Right kidney (tissue), 9 donors: ENCODE measurements at places on chromosomes 5 and 9.

GRCh38 chr5:127723571-127723970 is 20.4 kb downstream of the CCDC192 start:
- no peak for DNase-seq

GRCh38 chr5:143812085-143812705 is at the start of gene HMHB1:
HMHB1 (plus strand) TSS chr5:143812161.
- DNase-seq: no peak

- DNase-seq: no peak
Measured at GRCh38 chr9:99213197-99213596, 8.5 kb downstream of the ALG2 start.

DNA sequence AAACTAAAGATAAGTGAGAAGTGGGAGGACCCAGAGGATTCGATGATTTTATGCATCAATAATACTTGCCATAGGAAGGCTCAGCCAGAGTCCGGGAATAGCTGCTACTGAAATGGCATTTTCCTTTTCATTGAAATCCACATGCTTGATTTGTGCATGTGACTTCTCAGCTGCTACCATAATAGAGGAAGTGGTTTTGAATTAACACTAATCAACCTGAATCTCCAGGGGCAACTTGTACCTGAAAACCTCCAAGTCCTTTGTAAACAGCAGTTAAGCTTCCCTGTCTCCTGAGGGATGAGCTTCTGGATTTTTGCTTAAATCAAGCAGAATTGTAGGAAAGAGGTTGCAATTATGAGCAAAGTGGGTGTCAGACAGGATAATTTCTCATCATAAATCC is 124.9 kb downstream of the PPP2R2B start:
- no peak for DNase-seq

DNA sequence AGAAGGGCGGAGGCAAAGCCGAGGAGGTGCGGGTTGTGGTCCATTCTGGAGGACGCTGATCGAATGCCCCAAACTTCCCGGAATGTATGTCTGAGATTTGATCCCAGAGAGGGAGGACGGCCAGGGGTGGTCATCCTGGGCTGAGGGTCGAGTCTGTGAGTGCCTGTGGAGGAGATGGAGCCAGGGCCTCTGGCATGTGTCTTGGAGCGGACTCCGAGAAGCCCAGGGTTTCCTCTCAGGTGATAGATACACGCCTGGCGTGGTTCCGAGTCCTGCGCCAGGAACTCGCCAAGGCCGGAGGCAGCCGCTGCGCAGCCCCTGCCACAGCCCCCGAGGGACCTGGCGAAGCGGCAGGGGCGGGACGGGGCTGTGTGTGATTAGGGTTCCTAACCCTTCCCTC is 363 bp downstream of the ZNF454 start:
- peak; percentile 91 for DNase-seq

- DNase-seq: no peak
Measured at GRCh38 chr9:109118808-109119438, 824 bp downstream of the TMEM245 start.

DNA sequence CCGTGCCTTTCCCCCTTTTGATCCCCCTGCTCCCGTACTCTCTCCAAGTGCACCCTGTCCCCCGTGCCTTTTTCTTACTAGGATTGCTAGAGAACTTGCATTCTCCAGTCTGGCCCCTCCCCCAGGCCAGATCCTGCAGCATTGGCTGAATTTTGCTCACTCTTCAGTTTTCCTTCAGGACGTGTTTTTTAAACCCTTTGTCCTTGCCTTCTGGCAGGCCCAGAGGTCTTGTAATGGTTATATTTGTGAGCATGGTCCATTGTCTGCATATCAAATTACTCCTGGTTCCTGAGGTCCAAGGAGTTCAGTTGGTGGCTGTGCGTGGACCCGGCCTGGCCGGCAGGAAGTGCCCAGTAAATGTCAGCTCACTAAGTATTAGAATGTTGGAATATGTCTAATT is 606 bp downstream of the TBC1D13 start:
- no peak for DNase-seq

DNA sequence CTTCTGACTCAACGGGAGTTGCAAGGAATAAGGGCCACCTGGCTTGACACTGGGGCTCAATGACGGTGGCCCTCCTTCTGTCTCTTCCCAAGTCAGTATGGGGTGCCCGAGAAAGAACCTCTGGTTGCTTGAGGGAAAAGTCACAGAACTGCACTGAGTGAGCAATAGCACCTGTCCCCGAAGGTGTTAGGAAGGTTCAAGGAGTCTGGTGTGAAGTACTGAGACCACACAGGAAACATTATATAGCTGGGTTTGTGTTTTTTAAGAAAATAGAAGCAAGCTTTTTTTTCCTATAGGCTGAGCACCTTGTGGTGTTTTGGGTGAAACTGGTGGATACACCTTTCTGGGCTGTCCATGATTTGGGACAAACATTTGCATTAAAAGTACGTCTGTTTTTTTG is 62.9 kb downstream of the SPIN1 start:
- no peak for DNase-seq

DNA sequence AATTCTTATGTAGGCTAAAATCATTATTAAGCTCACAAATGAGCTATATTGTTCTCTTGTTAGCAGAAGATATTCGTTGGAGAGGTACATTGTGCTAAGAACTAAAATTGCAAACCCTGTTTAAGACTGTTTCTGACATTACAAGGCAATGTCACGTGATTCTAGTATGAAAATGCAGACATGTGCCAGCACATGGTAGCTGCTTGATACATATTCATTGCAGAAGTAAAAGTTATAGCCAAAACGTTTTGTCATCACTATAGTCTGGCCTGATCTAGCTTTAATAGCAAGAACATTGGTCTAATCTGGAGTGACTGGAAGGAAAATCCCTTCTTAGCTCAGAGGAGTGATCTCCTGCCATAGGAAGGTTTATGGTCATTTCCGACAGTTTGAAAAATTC is 144.7 kb downstream of the CFAP90 start:
- DNase-seq: no peak

DNA sequence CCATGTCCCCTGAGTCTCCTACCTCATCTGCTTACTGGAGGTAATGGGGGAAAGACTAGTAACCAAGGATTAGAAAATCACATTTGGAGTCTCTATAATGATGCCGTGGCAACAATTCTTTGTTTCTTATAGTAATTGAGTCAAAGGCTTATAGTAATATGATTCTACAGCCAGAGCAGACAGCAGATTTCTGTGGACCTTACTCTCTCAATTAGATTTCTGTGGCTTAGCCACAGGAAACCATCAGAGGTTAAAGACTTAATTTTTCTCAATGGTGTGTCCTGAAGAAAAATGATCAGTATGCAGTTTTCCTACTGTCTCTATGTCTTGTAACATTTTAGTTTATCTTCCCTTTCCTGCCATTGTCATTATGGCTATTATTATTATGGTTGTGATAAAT is 59.3 kb upstream of the CD180 start:
- no peak for DNase-seq

- no peak for DNase-seq
Measured at GRCh38 chr5:78765756-78766411, 117.3 kb upstream of the LHFPL2 start.

GRCh38 chr5:36692791-36693763 is 86.7 kb downstream of the SLC1A3 start:
- peak; percentile 81 for DNase-seq

GRCh38 chr9:111068771-111069170 is 30.5 kb upstream of the LPAR1 start:
- DNase-seq: no peak

DNA sequence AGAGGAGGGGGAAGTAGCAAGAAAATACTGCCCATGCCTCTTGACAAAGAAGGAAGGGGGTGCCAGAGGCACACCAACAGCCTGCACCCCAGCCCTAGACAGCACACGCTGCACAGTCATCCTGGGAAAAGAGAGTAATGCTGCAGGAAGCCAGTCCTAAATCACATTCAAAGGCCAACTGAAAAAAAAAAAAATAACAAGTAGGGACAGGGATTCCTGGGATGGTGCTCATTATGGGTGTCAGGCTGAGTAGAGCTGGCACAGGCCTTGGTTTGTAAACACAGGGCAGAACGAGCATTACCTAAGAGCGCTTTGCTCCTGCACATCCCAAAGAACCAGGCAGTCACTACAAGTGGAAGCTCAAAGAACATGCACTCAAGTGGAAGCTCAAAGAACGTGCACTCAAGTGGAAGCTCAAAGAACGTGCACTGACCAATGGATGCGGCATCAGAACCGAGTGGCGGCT is 7.8 kb downstream of the RAPGEF1 start:
- no peak for DNase-seq

- no peak for DNase-seq
Measured at GRCh38 chr5:127685662-127686061, 17.5 kb upstream of the CCDC192 start.

DNA sequence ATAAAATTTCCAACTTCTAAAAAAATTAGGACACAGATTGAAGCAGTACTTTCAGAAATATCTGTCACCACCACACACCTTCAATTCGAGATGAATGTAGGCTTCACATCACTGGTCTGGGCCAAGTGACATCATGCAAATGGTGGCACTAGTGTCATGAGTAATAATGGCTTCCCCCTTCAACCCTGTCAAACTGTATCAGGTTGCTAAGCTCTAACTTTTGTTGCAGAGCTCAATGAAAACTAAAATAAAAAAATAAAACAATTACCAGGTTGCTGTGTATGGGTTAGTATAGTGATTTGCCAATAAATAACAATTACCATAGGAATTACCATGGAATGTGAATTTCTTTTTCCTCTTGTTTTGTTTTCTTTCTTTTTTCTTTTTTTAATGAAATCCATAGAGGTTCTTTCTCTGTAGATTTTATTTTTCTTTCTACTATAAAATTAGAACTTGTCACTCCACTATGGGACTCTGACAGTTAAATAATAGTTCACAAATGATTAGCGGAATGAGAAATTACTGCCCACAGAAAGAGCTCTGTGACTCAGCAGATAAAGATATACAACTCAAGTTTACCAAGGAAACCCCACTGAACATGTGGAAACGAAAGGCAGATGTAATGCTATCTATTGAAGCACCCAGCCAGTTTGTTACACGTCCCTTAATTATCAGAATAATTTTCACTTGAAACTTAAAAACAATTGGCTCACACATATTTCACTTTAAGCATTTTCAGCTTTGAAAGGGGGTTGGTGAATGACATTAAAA is 783.8 kb upstream of the WWC1 start:
- DNase-seq: no peak

DNA sequence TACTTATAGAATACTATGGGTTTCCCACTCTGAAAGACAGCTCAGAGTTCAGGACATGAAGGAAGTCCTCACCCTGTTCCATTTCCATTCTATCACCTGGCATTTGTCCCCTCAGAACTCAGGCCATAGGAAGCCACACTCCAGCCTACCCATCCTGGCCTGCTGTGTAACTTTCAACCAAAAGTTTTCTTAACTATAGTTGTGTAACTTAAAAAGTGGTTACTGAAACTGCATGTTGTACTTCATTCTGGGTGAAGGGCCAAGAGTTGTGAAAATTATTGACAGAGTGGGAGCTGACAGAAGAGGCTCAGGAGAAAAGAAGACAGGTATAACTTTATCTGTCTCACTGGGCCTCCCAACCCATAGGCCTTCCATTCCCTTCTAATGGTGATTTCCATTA is 212.5 kb downstream of the RAB3C start:
- DNase-seq: no peak

DNA sequence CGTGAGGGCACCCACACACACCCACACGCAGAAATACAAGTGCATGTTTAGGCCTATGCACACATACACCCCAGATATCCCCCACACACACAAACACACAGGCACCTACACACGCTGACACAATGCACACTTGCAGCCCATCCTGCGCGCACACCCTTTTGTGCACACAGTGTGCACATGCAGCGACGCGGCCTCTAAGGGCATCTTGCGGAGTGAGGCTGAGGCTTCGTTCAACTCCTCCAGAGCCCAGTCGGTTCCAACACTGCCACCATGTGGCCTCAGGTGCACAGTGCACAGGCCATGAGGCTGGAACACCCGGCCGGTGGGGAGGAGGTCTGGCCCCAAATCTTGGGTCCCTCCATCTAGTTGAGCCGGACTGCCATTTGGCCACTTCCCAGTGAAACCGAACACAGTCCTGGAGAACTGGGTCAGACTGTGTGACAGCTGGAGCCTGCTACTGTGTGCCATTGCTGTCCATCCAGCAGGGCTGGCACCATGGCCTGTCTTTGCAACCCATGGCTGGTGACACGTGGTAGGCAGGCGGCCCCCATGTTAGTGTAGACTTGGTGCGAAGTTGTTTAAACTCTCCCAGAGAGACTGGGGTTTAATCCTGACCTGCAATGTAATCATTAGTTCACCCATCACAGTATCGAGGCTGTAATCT is 97.7 kb upstream of the MVB12B start:
- peak; percentile 69 for DNase-seq

DNA sequence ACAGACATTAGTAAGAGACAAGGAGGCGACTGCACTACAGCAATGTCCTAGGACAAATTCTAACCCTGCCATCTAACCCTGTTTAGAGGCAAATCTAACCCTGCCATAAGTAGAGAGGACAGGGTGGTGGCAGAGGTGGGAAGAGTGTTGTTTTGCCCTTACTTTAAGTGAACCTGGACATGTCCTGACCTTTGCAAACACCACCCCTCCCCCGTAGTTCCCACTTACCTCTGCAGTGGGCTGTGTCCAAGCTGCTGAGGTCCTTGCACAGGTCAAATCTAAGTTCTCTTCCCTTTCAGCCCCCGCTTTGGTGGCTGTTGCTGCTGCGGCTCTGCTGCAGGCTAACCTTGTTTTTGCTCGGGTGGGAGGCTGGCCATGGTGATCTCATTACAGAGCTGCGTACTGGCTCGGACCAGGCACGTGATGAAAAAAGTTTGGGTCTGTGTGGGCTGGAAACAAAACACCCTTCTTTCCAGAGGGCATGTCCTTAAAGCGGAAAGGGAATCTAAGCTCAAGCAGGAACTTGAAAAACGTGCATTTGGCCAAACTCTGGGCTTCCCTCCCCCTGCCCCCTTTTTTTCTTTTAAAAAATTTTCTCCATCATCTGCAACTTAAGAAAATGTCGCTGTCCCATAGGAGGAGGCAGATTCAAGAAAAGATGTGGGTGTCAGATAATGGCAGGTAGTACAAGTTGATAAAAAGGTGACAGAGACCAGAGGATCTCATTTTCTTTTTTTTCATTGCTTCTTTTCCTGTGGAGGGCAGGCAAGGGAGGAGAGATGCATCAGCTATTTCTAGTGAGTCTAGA is at the start of gene FAXDC2:
TSS of gene FAXDC2 (minus strand) at position 349 of the 808 bp plus-strand sequence. CDS start 12,425 bp downstream, outside the sequence.
- peak; percentile 80 for DNase-seq

DNA sequence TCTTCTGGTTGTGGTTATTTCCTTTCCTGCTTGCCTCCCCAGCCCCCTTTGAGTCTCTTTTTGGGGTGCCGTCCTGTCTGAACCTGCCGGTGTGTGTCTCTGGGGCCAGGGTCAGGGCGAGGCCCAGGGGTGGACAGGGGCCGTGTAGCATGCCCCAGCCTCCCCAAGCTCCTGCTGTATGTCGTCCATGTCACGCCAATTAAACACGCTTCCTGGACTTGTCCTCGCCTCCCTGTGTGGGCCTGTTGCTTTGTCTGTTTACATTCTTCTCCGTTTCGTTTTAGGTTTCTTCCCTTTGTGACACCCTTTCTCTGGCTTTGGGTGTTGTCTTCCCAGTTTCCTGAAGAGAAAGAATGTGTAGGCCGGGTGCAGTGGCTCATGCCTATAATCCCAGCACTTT is 28.5 kb upstream of the HMCN2 start:
- no peak for DNase-seq

DNA sequence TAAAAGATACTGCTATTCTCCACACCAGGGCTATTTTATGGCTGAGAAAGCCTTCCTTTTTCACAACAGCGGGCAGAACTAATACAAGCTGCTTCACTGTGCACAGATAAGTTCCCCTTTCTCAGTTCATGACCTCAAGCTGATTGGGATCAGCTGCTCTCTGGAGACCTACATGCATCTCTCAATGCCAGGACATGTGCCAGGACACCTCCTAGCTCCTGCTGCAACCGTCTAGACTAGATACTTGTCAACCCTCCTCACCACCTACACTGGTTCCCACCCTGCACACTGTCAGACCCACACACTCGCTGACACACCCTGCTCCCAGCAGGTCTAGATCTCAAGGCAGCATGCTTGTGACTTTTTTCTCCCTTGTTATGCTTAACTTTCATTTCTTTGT is 39.8 kb downstream of the STARD4 start:
- no peak for DNase-seq
